NCI-H510A treated with DMSO at 0.1 percent for 48 hours (cell line): ENCODE measurements at places on chromosomes 2 and 18.

DNA sequence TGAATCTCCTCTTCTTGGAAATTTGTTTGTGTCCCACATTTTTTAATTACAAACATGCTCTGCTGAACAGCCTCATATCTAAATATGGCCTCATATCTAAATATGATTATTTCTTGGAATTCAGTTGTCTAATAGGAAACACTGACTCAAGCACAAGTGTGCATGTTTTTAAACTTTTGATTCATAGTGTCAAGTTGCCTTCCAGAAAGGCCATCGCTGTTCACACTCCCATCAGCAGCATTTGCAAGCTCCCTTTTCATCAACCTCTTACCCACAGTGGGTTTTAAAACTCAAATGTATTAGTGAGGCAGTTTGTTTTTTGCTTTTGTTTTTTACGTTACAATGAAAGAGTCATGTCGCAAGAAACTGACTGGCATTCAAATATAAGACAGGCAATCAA, 65.2 kb upstream of the SMAD2 start:
- no peak for DNase-seq

GRCh38 chr2:232999354-232999753, 13.7 kb downstream of the NGEF start:
- no peak for DNase-seq

DNA sequence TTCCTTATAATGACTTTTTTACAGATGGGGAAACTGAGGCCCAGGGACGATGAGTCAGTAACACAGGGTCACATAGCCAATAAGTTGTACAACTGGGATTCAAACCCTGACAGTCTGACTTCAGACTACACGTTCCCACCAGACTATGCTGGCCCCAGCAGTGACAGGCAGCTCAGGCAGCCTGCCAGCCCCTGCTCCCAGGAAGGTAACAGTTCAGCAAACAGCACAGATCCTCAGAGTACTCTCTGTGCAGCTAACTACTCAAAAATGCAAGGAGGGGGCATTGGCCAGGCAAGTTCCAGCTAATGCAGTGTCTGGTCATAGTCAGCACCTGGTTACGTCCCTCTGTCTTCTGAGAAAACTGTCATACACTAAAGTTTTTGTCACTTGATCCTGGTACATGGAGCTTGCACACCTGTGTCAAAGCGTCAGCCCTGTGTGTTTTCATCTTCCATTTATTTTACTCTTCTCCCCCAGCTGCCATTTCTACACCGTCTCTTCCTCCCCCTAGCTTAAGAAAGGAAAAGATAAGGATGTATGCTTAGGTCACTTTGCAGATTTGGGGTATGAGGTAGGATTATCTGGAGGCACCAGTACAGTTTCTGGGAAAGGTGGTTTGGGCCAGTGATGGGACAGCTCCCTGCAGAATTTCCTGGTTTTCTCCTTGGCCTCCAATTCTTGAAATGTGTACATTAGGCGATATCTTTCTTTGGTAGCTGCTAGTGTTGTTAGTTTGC, 4.5 kb downstream of the SMARCAL1 start:
- no peak for DNase-seq

- no peak for DNase-seq
Measured at GRCh38 chr2:39541011-39541930, 104.2 kb upstream of the MAP4K3 start.

DNA sequence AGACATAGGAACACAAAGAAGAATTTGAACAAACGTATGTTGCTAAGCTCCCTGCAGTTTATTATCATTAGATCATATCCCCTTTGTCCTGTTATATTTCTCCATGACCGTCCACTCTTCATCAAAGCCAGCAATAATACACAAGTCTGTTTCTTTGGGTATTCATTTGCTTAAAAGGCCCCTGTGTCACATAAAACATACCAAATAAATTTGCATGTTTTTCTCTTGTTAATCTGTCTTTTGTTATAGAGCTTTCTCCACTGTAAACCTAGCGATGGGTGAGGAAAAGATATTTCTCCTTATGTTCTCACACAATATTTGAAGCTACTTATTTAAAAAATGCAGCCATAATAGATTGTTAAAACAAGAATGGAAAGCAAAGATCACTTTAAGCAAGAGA, 42.9 kb upstream of the REL start:
- no peak for DNase-seq

DNA sequence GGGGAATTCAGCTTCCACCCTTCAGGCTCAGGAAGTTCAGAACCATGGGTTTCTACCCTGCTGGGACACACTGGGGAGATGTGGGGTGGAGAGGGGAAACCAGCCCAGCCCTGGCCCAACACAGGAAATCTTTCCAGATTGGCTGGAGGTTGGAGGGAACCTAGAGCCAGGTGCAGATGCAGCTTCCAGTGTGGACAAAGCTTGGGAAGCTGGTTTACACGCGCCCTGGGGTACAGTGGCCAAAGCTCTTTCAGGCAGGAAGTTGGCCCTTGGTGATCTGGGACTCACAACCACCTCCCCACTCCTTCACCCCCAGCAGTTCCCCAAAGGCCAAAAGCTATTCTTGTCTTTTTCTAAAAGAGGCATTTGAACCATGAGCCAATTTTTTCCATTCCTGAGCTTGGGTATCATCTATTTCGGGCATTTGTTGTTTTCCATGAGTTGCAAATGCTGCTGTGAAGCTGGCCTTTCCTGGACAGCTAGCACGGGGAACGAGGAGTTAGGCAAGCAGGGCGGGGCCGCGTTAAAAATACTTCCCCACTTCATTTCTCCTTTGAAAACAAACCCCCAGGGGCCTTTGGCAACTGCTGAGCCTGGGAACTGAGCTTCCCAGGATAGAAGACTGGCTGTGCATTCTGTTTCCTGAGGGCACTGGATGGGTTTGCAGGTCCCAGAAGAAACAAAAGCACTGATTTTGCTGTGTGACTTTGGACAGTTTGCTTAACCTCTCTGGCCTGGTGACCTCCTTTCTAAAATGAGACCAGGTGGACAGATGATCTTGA, 3.1 kb upstream of the ARID5A start:
- DNase-seq: no peak

GRCh38 chr2:229313591-229313990, 42.5 kb upstream of the PID1 start:
- no peak for DNase-seq

GRCh38 chr2:44965684-44966083, 24.2 kb downstream of the SIX3 start:
- no peak for DNase-seq

GRCh38 chr18:45276878-45277277, 338.4 kb upstream of the SLC14A2 start:
- no peak for DNase-seq

- DNase-seq: peak; percentile 0
Measured at GRCh38 chr18:49274188-49274714, 186.2 kb downstream of the DYM start.

DNA sequence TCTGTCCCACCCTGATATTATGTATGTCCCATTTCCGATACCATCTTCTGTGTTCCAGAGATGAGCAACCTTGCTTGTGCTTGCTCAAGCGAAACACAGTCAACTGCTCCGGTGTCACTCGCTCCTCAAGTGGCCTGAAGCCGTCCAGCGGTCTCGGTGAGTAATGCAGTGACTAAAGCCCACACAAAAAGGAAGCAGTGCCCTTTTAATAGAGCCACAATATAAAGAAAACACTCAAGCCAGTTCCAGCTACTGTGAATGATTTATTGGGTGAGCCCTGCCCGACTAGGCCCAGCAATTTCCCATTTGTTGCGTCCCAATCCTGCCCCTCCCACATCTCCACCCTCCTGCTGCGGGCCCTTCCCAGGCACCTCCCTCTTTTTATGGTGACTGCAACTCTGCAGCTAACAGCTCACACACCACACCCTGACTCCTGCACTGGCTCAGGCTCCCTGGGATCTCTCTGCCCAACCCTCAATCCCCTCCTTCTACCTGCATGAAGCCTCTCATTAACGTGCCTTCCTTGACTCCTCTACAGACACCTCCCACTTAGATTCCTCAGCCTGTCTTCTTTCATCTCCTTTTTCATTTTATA, 44.2 kb upstream of the DSC1 start:
- peak; percentile 99 for DNase-seq

DNA sequence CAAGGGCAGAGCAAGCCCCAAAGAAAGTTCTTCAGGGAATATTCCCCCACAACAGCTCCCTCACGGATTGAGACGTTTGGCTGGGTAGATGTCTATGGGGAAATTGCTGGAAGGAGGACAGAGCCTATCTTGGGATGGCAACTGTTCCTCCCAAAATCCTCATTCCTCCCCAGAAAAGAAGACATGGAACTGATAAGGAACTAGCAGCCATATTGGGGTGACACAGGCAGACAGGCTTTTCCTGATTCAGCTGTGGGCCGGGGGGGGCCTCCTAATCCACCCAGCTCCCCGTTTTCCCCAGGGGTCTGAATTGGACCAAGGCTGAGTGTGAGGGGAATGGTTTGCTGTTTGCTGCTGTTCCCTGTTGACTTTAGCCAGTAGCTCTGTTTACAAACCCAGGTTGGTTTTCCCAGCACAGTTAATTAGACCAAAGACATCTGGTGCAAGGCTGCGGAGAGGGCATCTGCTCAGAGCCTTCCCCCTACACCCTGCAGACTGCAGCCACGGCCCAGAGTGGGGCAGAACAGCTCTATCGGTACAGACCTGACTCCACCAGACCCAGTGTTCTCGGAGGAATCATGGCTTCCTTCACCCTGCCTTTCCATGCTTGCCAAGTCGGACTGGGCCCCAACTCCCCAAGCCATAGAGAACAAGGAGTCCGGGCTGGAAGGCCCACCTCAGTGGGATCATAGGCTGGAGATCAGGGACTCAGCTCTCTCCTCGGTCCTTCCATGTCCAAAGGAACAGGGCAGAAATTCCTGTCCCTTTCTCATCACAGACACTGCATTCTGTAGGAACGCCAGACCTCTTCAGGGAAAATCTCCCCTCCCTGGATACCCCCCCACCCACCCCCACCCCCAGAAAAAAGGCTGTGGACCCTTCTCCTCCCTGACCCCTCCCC, 1.7 kb upstream of the PKDCC start:
- DNase-seq: peak; percentile 64

DNA sequence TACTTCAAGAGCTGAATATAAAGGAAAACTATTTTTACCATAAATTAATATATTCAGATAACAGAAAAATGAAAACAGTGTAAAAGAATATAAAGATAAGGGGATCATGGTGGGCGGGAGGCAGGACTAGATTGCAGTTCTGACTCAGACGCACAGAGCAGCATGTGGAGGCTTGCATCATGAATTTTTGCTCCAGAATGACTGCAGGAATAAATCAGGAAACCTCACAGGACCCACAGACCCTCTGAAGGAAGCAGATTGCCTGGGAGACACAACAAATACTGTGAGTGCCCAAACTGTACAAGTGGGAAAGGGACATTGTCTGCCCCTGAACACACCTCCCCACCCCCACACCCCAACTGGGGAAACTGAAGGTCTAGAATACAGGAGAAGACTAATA, 19.2 kb upstream of the SIGLEC15 start:
- no peak for DNase-seq
